ENCODE measurements at places on chromosomes 3 and 15.

DNA sequence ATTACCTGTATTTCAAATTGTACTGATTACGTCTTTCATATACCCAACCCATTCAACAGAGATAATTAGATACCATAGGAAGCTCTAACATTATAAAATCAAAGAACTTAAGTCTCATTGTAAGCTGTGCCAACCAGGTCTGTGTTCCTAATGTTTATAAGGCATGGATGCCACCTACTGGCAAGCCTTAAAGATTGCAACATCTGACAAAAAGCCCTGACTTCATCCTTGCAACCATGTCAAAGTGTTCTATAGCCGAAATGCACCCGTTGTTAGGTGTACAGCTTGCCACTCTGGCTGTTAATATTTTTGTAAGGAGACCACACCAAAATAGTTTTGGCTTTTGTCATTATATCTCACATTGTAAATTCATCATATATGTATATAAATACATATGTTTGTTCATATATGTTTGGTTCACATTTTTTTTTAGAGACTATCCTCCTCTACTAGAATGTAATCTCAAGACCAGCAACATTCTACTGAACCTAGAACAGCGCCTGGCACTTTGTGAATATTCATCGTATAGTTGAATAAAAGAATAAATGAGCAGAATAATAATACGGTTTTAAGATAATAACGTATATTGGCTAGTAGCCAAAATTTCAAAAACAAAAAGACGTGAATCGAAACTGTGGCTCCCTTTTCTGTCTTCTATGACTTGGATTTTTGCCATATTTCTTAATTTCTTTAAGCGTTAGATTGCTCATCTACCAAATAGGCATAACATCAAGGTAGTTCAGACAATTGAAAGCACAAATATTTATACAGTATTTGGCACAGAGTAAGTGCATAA is 258.1 kb downstream of the TBL1XR1 start:
- no peak for DNase-seq

- no peak for DNase-seq
Measured at GRCh38 chr3:159711560-159712333, 276.9 kb upstream of the IL12A start.

GRCh38 chr3:17023006-17023664 is 138.4 kb downstream of the PLCL2 start:
- DNase-seq: no peak

DNA sequence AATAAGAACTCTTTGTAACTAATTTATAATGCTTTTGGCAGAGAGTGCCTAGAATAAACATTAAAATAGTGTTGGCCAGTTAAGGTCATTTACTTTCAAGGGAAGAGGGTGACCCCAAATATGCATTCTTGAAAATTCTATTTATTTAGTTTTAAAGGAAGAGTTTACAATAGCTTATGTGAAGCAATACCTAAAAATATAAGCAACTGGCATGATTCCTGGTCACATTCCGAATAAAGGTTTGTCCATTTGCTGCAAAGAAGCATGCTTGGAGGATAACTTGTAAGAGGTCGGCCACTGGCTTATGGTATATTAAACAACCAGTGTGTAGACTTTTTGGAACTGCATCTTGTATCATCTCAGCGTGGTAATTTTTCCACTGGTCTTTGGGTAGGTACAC is 10.2 kb downstream of the MITF start:
- DNase-seq: no peak

DNA sequence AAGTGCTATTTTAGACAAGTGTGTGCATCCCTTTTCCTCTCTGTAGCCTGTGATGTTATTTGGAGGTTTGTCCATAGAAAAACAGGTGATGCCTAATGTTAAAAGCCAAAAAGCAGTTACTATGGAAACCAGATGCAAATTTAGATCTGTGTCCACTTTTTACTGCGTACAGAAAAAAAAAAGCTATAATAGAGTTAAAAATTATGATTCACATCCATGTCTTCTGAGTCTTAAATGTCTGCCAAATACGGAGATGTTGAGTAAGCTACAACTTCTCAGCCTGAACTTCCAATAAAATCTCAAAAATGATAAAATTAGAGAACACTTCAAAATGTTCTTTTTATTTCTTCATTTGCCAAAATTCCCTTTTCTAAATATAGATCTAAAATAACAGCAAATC is 74.2 kb upstream of the GAP43 start:
- no peak for DNase-seq

DNA sequence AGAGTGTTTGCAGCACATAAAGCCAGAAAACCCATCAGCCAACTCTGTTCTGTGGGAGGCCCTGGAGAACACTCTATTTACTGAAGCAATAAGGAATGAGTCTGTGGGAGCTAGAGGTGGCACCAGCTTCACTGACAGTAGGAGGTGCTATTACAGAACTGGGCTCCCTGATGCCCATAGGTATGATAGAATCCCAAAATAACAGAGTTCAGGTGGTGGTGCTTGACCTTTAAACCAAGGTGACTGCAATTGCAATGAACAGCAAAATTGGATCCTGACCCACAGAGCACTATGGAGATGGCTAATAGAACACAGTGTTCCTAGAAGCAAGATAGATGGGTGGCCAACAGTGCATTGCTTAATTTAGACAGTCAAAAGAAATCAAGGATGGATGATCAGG is 95.4 kb upstream of the RNU6-1 start:
- no peak for DNase-seq

- DNase-seq: no peak
Measured at GRCh38 chr15:83769411-83769999, 115.6 kb downstream of the ADAMTSL3 start.

GRCh38 chr3:52532517-52532837 is 1.2 kb downstream of the NT5DC2 start:
- DNase-seq: peak; percentile 41

- DNase-seq: no peak
Measured at GRCh38 chr3:51751287-51751686, 27.8 kb downstream of the IQCF6 start.

DNA sequence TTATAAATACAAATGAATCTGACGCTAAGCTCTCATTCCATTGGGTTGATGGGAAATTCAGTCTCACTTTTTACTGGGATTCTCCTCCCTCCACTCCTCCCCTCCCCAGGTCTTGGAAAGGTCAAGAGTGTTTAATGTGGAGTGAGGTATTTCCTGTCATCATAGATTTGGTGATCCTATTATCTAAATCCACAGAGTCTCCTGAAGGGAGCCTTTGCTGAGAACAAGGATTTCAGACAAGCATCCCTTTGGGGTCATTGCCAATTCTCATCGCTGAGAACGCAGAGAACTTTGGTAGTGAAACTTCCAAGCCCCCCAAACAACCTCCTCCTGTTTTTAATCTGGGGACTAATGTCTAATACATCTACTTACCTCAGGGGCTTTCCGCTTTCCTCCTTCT is 297.9 kb downstream of the OTOL1 start:
- no peak for DNase-seq

DNA sequence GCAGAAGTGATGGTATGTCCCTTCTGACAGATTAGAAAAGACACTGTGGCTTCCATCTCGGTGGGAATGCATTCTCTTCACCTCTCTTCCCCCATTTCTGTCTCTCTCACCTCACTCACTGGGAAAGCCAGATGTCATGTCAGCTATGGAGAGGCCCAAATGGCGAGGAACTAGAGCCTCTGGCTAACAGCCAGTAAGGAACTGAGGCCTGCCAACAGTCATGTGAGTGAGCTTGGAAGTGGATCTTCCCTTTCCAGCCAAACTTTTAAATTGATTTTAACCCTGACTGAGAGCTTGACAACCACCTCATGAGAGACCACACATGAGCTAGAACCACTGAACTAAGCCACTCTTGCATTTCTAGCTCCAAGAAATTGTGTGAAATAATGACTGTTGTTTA is 35.2 kb upstream of the CDAN1 start:
- no peak for DNase-seq

DNA sequence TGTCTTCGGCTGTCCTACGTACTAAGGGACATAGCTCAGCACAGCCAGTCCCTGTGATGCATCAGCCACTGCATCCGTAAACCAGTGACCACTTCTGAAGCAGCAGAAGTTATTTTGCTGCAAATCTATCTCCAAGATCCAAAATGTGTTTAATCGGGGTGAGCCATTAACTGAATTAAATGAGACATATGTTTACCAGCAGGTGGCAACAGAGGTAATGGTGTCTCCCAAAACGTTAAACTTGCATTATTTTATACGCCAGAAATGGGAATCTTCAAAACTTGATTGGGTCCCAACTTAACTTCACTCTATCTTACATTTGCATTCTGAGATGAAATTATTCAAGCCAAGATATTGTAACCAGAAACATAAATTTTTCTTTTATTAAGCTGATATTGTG is 75.3 kb upstream of the BOC start:
- no peak for DNase-seq

GRCh38 chr3:125132815-125133214 is 77.0 kb upstream of the HEG1 start:
- DNase-seq: no peak

GRCh38 chr3:79012530-79012913 is 755.3 kb downstream of the ROBO1 start:
- DNase-seq: no peak

- DNase-seq: peak; percentile 75
Measured at GRCh38 chr15:39736412-39737195, 46.0 kb downstream of the FSIP1 start.

- DNase-seq: no peak
Measured at GRCh38 chr15:40512440-40512839, 41.7 kb downstream of the CHST14 start.

- DNase-seq: no peak
Measured at GRCh38 chr15:62454567-62455172, 289.6 kb upstream of the C2CD4B start.

- DNase-seq: no peak
Measured at GRCh38 chr3:52405601-52406110, 39.2 kb downstream of the SEMA3G start.

DNA sequence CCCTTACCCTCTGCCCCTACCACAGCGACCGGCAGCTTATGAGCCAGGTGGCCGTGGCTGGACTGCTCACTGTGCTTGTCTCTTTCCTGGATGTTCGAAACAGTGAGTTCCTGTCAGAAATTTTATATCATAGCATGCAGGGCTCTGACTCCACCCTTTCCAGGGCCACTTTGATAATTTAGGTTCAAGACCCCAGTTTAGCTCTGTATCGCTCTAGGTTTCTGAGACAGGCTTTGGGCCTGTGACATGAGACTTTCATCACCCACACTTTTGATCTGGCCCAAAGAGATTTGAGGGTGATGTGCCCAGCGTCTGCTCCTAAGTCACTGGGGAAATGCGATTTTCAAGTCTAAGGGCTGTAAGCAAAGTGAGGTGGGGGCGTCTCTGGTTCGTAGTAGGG is 6.5 kb upstream of the EIF4G1 start:
- DNase-seq: no peak

DNA sequence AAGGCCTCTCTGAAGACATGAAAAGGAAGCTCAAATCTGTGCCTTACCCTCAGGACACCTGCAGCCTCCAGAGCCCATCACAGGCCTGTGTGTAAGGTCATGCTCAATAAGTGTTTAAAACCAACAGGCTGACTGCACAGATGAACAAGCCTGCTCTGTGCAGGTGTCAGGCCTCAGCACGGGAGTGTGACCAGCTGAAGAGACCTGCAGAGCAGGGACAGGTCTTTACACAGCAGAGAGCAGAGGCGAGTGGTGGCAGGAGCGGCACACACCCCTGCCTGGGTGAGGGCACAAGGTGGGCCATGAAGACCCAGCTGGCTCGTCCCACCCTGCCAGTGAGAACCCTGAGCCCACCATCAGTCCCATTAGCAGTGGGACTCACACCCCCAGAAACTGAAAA is 56.9 kb downstream of the ROPN1B start:
- no peak for DNase-seq

DNA sequence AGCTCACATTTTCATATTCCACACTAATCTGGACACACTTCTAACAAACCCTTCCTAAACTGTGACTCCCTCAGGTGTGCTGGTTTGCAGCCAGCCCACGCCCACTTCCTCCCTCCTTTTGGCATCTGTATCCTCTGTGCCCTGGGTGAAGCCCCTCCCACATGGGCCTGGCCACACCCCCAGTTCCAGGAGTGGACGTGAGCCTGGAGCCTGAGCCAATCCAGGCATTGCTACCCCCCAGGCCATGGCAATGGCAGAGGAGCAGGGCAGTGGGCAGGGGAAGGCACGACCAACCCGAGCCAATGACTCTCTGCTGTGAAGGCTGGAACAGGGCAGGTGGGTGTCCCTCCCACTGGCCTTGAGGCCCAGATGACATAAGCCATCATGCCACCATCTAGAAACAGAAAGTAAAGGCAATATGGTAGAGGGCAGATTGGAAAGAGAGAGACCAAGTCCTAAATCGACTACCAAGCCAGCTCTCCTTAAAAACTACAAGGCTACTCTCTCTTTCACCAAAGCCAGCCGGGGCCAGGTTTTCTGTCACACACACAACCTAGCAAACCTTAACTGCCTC is 18.6 kb downstream of the FAM174B start:
- DNase-seq: no peak

GRCh38 chr3:151403246-151403645 is 18.7 kb upstream of the P2RY12 start:
- no peak for DNase-seq

GRCh38 chr3:196793246-196793645 is 53.6 kb downstream of the PAK2 start:
- no peak for DNase-seq

- DNase-seq: peak; percentile 7
Measured at GRCh38 chr3:52527732-52528585, 5.7 kb downstream of the NT5DC2 start.

DNA sequence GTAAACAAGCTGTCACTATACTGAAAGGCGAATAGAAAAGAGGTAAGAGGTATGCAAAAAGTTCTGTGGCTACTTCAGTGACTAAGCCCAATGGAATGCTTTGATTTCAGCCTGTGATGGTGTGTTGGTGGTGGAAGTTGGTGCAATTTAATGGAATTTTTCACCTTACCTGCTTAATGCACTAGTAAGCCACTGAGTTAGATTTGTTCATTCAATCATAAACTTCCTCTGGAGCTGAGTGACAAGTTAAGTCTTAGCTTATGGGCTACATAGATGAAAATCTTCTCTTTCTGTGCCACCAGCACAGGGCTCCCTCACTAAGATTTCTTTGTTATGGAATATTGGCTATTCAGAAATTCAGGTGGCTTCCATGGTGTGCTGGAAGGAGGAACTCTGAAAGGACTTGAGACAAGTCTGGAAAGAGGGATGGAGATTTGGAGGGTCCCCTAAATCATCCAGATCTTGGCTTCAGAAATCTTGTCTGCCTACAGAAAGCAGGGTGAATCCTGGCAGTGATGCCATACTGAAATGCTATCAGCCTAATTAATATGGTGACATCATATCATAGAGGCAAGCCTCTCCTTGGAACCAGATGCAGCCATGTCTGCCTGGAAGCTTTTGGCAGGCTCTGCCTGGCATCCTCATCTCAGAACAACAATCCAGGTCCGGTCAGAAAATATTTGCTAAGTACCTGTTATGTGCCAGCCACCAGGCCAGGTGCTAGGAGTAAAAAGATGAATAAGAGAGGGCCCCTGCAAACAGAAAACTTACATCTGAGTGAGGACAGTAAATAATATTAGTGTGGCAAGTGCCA is 8.1 kb upstream of the GAP43 start:
- DNase-seq: no peak
